ENCODE measurements at places on chromosomes 16 and 17.

DNA sequence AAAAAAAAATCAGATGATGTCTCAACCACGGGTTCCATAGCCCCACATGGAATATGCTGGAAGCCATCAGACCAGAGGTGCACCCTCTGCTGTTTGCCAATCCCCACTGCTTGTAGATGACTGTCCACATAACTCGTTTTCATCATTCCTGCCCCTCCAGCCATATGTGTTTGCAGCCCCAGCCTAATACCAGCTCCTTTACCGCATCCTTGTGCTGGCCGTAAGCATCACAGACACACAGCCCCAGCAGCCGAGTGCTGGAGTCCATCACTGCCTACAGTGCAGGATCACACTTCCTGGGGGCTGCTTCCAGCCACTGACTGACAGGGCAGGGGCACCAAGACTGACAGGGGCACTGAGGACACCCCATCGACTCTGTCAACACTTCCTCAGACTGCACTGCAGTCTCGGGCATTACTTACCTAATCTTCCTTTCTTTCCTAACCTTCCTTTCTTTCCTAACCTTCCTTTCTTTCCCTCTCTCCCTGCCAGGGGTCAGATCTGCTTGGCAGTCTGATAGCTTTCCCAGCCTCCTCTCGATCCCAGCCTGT, 5.0 kb downstream of the RCVRN start:
- no peak for DNase-seq

GRCh38 chr17:8131844-8132441, 8.0 kb upstream of the HES7 start:
- no peak for DNase-seq

DNA sequence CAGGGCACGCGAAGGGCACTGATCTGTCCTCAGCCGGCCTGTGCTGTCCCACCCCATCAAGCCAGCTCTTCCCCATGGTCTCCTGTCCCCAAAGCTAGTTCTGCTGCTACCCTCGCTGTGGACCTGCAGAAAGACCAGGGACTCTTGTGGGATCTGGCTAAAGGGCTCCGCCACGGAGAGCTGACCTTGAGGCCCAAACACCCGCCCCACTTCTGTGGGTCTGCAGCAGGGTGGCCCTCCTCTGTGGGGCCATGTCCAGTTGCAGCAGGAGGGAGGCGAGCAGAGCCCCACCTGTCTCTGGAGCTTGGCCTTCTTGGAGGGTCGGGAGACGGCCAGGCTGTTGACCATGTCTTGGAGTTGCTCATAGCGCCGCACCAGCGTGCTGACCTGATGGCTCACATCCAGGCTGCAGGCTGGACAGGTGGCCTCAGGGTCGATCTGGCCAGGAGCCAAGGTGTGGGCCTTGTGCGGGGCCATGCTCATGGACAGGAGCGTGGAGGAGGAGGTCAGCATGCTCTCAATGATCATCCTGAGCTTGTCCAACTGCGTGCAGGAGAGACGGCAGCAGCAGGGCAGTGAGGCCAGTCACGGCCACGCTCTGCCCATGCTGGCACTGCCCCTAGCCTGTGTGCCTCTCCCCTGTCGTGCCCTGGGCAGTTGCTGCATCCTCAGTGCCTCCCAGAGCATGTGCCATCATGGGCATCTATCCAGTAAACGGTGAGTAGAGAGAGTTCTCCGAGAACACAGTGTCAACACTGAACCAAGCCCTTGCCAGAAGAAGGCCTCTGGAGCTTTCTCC, 16.6 kb downstream of the UBALD2 start:
- no peak for DNase-seq

DNA sequence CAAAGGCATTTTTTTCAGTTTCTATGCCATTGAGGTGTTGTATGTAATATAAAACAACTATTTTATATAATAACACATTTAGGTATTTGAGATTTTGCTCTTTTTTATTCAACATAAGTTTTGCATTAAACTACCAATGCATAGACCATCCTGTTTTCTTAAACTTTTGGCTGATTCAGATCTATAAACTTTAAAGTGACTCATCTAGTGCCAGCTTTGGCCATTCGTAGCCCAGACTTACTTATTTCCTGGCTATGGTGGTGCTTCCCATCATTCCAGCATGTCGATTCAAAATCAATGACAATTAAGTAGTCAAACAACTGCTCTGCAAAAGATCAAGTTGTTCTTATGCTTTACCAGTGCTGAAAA, 3.1 kb downstream of the ERI2 start:
- DNase-seq: no peak

- no peak for DNase-seq
Observed at GRCh38 chr17:59296190-59296589, 35.3 kb upstream of the YPEL2 start.

DNA sequence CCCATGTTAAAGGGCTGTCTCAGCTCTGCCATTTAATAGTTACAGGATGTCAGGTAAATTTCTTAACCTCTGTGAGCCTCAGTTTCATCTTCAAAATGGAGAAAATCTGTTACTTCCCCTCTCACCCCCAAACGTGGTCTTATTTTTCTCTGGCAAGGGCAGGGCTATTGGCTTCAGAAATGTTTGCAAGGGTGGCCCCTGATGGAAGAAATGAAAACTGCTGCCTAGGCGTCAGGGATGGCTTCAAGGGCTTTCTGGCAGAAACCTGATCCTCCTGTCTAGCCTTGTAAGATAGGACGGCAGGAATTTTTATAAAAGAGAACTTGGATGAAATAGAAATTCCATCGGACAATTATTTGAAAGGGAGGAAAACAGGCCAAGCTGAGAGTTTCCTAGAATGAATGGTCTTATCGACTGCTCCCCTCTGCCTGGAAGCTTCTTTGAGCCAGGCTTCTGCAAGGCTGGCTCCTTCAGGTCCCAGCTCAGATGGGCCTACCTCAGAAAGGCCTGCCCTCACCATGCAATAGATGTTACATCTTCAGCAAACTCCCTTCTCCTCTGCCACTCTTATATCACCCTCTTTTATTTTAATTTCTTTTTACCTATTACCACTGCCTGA, 43.0 kb upstream of the TANGO6 start:
- DNase-seq: no peak

GRCh38 chr17:72730077-72730476, 362.4 kb downstream of the SLC39A11 start:
- no peak for DNase-seq

DNA sequence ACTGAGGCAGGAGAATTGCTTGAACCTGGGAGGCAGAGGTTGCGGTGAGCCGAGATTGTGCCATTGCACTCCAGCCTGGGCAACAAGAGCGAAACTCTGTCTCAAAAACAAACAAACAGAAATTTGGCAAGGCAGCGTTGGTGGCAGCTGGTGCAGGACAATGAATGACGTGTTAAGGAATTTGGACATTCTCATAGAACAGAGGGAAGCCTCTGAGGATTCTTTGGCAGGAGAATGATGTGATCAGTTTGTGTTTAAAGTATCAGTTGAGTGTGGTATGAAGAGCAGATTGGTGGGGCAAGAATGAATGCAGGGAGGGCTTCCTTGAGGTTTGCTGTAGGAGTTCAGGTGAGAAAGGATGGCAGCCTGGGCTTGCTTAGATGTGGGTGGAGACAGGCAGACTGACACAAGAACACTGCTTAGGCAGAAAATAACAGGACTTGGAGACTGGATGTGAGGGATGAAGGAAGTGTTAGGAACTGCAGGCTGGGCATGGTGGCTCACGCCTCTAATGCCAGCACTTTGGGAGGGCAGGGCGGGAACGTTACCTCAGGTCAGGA, 4.8 kb downstream of the CYB5D2 start:
- no peak for DNase-seq

- DNase-seq: no peak
Observed at GRCh38 chr17:17738901-17739300, 57.6 kb downstream of the RAI1 start.

DNA sequence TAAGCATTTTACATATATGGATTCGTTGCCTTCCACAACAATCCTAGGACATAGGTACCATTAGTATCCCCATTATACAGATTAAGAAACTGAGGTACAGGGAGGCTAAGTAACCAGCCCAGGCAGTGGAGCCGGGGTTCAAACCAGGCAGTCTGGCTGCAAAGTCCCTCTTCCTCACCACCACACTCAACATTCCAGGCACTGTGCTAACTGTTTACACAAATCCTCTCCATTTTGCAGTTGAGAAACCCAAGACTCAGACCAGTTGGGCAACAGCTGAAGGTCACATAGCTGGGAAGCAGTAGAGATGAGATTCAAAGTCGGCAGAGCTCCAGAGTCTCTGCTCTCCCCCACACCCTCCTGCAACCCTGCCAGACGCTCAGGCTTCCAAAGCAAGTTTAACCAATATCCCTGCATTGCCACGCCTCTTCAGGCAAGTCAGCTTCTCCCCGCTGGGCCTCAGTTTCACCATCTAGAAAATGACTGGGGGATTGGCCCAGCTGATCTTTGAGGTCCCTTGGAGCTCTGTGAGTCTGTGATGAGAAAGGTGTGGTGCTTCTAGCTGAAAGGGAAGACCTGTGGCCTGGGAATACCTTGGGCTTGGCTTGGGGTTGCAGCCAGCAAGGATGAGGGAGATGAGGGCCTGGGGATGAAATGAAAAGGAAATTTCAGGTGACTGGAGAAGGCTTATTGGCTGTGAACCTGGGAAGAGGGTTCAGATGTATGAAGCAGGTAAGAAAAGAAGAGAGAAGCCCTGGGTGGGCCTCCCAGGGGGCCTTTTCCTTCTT, 14.0 kb downstream of the CCR7 start:
- peak; percentile 82 for DNase-seq

- DNase-seq: no peak
Observed at GRCh38 chr17:27596566-27597187, 34.3 kb upstream of the LGALS9 start.

- DNase-seq: no peak
Observed at GRCh38 chr17:81925860-81926450, 1.6 kb downstream of the MAFG start.

GRCh38 chr16:10929853-10930754, 12.2 kb downstream of the DEXI start:
- DNase-seq: no peak

DNA sequence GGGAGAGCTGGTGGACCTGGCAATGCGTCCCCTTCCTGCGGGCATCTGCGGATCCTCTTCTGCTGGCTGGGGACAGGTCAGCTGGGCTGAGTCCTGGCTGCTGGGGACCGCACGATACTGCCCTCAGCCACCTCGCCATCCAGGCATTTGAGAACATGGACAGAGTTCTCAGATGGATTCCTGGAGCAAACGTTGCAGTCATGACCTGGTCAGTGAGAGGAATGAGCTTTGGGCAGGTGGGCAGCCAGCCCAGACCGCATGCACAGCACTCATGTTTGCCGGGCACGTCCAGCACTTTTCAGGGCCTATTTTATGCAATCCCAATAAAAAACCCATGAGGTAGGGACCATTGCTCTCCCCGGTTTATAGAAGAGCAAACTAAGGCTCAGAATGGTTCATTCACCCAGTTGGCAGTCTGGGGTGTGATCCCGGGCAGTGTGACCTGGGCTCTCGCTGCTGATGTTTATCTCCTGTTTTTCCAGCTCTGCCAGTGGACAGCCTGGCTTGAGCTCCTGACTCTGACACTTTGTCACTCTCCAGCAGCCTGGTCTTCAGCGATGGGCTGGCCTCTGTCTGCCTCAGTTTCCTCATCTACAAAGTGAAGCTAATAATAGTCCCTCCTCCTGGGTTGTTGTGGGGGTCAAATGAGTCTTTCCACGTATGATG, 294.7 kb downstream of the IRF8 start:
- DNase-seq: no peak

DNA sequence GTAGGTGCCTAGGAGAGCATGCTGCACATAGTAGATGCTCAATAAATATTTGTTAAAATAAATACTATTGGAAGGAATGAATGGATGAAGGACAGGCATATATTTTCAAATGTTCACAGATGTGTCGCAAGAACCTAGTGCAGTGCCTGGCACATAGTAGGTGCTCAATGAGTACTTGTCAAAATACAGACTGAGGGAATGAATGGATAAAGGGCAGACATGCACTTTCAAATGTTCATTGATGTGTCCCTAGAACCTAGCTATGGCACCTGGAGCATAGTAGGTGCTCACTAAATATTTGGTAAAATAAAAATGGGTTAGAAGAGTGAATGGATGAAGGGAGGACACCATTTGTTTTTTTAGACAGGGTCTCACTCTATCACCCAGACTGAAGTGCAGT, 26.1 kb downstream of the XYLT1 start:
- no peak for DNase-seq

DNA sequence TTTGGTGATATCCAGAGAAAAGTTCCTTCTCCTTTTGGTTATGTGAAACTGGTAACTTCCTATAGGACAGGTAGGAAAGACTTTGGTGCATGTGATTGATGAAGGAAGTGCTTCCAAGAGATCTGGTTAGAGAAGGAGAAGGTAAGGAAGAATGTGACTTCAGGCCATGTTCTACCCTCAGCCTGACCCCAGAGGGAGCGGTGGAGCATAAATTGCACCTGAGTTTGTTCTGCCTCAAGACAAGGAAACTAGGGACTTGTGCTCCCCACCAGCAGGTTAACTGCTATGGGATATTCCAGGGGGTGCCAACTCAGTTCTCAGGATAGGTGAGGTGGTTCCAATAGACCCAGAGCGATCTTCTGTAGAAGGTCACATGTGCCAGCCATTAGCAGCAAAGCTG, 299.3 kb upstream of the XYLT1 start:
- DNase-seq: no peak

GRCh38 chr17:7655541-7655840, 4.8 kb downstream of the ATP1B2 start:
- DNase-seq: no peak

DNA sequence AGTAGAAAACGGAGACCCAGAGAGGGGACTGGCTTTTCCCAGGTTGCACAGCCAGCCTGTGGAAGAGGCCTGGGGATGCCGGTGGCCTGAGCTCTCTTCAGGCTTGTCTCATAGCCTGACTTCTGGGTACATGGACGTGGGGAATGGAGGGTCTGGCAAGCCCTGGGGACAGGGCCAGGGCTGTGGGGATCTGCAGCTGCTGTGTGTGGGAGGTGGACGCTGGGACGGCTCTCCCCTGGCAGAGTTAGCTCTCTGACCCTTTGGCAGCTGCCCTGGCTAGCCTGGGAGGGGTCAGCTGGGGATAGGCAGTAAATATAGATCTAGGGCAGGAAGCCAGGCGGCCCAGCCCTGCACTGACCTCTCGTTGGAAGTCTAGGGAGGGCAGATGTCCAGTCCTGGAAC, 20.5 kb downstream of the SLC4A1 start:
- DNase-seq: no peak
